ENCODE measurements at places on chromosomes 2 and 18.
A peak's percentile ranks its signal among the peaks of the same experiment; 100 is the strongest.

GRCh38 chr2:74984947-74985637 lies 26.6 kb downstream of the POLE4 start:
- DNase-seq, result no peak

DNA sequence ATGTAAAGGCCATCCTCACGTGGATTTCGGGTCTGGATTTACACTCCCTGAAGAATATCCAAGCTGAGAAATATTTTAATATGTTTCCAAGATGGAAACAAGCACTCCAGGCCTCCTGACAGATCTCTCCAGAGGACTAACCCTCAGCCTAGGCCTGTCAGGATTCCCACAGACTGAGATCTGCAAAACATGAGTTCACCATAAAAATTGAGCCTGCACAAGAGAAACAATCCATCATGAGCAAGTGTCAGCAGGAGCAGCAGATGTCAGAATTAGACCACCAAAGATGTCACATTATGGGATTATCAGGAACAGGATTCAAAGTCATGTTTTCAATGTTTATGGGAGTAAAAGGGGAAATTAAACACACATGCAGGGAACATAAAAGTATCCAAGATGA lies 191.3 kb downstream of the TFCP2L1 start:
- DNase-seq, result no peak

GRCh38 chr18:48027401-48027963 lies 97.0 kb upstream of the SMAD2 start:
- DNase-seq, result no peak

DNA sequence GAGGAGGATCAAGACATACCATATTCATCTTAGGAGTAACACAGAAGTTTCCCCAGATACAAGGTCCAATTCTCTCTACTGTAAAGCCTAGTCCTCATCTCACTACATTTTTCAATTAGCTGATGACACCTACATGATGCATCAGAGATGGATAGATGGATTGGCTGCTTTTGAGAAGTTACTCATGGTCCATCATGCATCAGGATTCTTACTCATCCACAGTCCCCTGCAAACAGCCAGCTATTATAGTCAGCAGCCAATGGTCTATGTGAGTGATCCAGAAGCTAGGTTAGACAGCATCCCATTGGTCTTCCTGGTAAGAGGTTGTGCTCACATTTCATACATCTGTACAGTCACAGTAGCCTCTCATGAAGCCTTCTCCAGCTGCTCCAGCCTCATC lies 154.5 kb upstream of the NRP2 start:
- peak; percentile 84 for DNase-seq

DNA sequence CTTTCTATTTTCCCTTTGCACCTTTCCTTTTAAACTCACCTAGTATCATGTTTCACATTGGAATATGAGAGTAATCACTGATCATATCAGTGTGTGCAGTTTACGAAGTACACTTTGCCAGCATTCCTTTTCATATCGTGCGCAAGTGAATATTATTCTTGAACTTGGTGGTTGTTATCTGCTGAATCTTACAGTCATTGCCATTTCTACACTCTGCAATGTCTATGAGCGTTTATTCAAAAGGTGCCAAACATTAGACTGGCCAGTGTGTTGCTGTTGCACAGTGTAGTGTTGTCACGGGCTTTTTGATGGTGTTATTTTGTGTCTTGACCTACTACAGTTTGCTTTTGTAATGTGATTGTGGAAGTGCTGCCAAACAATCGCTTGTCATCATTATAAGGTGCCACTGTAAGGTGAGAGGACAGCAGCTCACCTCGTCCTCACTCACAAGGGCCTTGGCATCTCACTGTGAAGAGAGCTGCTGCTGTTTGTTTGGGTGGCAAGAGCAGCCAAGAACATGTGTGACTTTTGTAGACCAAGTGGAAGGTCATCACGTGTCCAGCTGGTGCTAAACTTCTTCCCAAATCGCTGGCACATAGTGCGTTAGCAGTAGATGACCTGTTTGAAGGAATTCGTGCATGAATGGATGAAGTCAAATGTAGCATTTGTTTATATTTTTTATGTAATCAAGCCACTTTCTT lies 113.3 kb downstream of the MYO1B start:
- DNase-seq, result no peak

DNA sequence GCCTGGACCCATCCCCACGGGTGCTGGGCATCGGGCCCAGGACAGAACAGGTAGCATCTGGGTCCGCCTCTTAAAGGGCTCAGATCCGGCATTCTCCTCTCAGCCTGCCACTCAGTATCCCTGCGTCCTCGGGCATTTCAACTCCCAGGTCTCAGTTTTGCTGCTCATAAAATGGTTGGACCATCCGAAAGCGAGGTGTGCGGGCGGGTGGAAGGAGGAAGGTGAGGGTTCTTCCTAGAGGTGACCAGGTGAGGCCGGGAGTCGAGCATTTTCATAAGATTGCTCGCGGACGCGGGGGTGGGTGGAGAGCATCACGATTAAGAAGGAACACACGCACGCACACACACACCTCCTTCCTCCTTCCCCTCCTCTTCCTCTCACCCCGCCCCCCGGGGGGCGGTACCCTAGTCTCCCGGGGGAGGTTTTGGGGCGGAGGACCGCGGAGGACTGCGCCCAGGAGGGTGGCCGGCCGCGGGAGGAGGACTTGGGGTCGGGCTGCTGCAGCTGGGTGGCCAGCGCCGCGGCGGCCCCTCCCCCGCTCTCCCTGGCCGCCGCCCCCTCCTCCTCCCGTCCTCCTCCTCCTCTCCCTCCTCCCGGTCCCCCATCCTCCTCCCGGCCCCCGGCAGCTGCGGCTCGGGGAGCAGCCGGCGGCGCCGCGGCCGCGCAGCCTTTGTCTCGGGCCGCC lies 97.9 kb upstream of the GPR45 start:
- peak; percentile 16 for DNase-seq

GRCh38 chr2:187421519-187421918 lies 26.5 kb downstream of the CALCRL start:
- DNase-seq, result no peak

GRCh38 chr18:24543795-24544498 lies 83.5 kb downstream of the HRH4 start:
- peak; percentile 47 for DNase-seq

All from kidney tubule cell (primary cell).